ENCODE measurements at places on chromosomes 4 and X. TPM values are rescaled to one million over a fixed set of nuclear protein-coding genes. Genes with fewer than 3 reads are reported as not detected.

- DNase-seq = no peak
These were observed 387.6 kb downstream of the PDHA2 start for GRCh38 chr4:96227515-96227914.

CRLF2 gene
- 5.6 TPM for total RNA-seq

- peak; percentile 52 for DNase-seq
These were observed 918 bp upstream of the FGFRL1 start for GRCh38 chr4:1010395-1011021.

ASMT gene
- not detected for total RNA-seq

- no peak for DNase-seq
These were observed 28.6 kb downstream of the DAPP1 start for GRCh38 chr4:99845179-99845578.

GRCh38 chrX:101693476-101693875, 33.8 kb upstream of the ARMCX2 start:
- no peak for DNase-seq

CSAG3 gene
- not detected for total RNA-seq

DNA sequence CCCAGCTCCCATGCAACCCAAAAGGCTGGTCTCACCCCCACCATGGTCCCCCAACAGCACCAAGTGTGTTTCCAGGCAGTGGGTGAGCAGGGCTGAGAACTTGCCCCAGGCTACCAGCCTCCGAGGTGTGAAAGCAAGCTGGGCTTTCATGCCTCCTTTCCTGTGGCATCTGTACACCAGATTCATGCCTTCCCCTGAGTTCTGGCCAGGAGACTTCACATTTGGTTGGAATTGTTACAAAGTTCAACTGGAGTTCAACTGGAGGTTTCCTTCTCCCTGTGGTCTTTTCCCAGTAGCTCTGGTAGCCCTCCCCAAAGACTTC, 77.6 kb upstream of the RAB40AL start:
- DNase-seq = no peak

ALB gene
- not detected for total RNA-seq

AFM gene
- total RNA-seq = not detected

RHOXF1 gene
- total RNA-seq = not detected

CT45A10 gene
- total RNA-seq = not detected

DNA sequence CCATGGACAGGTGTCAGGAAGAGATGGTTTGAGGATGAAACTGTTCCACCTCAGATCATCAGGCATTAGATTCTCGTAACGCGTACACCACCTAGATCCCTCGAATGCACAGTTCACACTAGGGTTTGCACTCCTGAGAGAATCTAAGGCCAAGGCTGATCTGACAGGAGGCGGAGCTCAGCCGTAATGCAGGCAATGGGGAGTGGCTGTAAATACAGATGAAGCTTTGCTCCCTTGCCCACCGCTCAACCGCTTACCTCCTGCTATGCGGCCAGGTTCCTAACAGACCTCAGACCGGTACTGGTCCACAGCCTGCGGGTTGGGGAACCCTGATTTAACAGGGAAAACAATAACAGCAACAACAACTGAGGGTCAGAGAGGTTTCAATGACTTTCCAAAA, 2.0 kb upstream of the TEC start:
- no peak for DNase-seq

DNAAF6 gene
- total RNA-seq = not detected

Data from Calu3 (cell line).